Activated T-helper 1 cell treated with Interleukin-2 at 50 U/mL for 16 hours (primary cell): ENCODE measurements at places on chromosomes 2 and 18.

- no peak for DNase-seq
Measured at GRCh38 chr2:145124085-145124484, 604.2 kb upstream of the ZEB2 start.

DNA sequence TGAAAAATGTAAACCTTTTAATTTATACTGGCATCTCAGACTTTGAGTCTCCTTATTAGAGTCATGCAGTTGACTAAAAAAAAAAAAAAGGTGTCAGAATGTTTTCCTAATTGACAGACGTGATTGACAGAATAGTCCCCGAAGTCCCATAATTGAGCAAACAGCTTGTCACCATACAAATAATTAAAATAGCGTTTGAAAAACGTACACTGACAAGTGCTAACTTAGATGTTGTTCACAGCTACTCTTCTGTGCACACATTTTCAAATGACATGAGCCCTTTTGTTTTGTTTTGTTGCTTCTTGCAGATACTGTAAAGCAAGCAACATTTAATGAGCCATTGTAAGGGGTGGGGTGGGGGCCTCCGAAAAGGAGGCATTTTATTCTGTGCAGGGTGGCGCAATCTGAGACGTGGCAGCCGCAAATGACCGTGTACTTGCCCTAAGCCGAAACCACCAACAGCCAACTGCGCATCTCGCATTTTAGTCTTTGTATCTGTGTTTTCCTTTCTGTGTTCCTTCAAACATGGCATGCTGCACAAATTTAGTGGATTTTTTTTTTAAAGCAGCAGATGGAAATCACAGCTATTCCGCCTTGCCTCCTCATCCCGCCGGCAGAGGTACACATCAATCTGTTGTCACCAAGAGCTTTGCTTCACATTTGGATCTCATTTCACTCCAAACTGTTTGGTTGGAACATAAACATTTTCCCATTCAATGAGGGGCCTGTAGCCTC is 52.4 kb downstream of the LPIN1 start:
- no peak for DNase-seq

DNA sequence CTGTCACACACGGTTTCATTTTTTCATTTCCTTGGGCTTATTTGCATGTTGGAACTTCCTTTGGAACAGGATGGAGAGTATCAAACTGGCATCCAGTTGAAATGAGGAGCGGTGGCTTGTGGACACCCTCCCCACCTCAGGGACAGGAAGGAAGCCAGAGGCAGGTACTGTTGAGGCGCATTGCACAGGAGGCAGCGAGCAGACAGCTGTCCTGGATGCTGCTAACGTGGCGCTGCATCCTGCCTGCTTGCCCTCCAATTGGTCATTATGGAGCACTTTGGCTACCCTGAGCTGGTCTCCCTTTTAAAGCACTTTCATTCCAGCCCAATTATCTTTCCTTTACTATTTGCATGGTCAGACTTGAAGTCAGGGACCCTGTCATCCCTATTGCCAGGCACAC is 80.7 kb upstream of the ITGA4 start:
- DNase-seq: no peak

GRCh38 chr2:73291461-73292315 is 1.7 kb downstream of the EGR4 start:
- no peak for DNase-seq

DNA sequence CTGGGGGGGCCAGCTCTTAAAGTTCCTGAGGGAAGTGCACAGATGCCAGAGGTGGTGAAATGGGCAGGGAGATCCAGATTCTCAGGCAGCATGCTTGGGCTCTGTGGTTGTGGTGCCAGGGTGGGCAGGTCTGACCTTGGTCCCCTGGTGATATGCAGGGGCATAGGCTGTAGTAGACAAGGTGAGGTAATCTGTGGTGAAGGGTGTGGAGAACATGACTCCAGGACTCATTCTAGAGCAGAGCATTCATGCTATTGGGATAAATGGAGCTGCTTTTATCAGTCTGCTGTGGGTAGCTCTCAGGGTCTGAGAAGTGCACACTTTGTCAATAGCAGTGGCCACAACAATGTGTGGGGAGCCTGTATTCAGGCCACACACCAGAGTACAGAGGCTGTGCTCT is 16.9 kb downstream of the ACVR1C start:
- no peak for DNase-seq

DNA sequence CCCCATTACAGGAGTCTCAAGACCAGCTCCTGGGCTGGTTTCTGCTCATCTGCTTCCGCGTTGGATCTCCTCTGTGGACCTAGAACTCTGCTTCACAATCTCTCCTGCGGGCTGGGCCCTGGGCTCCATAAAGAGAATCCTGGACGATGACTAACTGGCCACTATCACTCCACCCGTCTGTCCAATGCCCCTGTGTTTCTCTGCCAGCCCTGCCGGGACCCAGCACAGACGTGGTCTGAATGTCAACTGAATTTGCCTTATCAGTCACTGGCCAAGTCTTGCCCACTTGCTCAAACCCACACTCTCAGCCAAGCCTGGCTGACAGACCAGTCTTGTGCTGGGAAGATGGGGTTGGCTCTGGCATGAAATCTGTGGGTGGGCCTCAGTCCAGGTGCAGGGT is 17.4 kb downstream of the KIF3C start:
- no peak for DNase-seq

- no peak for DNase-seq
Measured at GRCh38 chr2:207154556-207155510, 10.9 kb downstream of the KLF7 start.

DNA sequence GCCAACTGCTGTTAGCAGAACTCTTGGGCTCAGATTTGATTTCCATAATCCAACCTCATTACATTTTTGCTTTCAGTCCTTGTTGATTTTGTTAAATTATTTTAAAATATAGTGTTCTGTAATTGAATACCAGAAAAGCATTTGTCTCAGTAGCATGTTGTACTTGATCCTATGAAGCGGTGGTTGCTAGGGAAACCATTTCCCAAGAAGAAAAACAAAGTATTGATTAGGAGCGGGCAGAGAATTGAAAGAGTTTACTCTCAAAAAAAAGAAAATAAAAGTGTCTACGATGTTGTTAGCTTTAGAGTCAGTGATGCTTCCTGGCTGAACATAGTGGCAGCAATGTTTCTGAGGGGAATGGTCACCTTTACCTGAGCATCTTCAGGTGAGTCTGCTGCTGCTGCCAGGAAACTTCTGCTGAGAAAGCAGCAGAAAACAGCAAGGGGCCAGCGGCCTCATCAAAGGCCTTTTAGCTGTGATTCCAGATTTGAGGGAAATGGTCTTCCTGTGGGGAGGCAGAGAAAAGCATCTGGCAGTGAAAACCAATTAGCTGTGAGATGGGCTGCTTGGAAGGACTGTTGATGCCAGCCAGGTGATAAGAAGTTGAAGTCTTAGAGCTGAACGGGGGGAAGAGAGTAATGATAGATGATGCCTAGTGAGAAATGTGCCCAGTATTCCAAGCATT is 37.1 kb downstream of the CRIM1 start:
- DNase-seq: no peak

- DNase-seq: no peak
Measured at GRCh38 chr2:114066186-114066747, 176.4 kb downstream of the ACTR3 start.

GRCh38 chr18:155688-156087 is 2.7 kb upstream of the USP14 start:
- no peak for DNase-seq

- DNase-seq: no peak
Measured at GRCh38 chr2:100767224-100767653, 52.7 kb upstream of the NPAS2 start.

- DNase-seq: no peak
Measured at GRCh38 chr2:54419388-54419787, 36.7 kb upstream of the SPTBN1 start.

DNA sequence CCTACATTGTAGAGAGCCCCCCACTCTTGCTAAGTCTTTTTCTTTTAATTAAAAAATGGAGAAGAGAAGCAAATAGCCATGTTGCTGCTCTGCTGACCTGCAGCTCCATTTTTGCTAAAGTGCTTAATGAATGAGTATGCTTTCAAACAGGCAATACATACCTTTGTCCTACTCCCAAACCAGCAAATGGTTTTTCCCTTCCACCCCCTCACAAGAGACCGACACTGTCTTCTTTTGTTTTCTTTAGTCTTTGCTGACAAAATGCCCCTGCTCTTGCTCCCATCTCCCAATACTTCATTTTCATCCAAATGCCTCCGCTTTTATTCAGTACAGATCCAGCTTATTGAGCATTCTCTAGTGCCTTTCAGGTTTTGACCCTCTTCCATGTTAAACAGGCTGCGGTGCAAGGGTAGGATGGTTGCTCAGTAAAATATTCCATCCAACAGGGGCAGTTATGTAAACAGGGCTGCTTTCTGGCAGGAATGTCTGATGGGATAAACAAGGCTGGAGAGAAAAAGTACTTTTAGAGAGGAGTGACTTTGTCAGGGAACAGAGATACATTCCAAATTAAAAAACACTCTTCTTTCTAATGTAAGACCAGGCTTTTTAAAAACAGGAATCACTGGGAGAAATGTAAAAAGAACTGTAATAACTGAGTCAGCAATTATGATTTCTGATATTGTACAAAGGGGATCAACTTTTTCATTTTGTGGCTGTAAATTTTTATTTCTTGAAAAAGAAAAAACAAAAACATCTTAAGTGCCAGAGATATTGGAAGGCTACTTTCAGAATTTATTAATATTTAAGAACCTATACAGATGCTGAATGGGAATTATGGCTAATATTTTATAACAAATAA is 136.8 kb downstream of the MEP1B start:
- no peak for DNase-seq

- DNase-seq: no peak
Measured at GRCh38 chr2:190978389-190979053, 35.5 kb downstream of the STAT1 start.

- DNase-seq: no peak
Measured at GRCh38 chr18:65769652-65770051, 18.8 kb downstream of the CDH7 start.

DNA sequence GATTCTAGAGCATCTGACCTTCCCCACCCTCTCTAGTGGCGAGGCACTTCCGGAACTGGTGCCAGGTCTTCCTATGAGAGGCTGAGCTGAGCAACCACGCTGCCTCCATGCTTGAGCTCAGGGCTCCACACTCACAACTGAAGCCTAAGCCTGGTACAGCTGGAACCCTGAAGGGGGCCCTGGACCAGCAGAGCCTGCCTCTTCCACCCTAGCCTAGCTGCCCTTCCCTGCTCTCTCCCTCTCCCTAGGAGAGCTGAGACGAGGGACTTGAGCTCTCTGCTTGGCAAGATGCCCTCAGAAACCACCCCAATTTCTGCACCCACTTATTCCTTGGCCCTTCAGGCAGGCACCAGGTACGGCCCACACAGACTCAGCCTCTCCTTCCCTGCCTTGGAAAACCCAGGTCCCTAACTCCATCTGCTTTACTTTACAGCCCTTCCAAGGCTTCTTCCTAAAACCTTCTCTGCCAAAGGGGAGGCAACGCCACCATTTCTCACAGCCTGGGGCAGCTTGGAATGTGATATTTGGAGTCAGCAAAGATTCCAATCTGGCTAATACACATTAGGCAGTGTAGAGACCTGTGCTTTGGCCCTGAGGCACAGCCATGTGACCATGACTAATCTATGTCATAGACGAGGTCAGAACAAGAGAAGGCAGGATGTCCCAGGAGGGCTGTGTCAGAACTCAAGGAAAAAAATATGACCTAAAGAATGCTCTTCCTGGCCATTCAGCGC is 18.8 kb downstream of the COX7A2L start:
- no peak for DNase-seq
